ENCODE measurements at places on chromosomes 1 and 21. TPM values are rescaled to one million over a fixed set of nuclear protein-coding genes. Genes with fewer than 3 reads are reported as not detected.
A peak's percentile ranks its signal among the peaks of the same experiment; 100 is the strongest.

ATP1A4 gene
- not detected for total RNA-seq

LRRC53 gene
- total RNA-seq, result not detected

- no peak for DNase-seq
- H3K27ac ChIP-seq, result no peak overlapping the region
- no peaks in the 10 kb centered on the region for H3K36me3 ChIP-seq
- H3K4me1 ChIP-seq, result peaks cover 2% of the 10 kb centered on the region
- no peak overlapping the region for H3K4me3 ChIP-seq
Measured at GRCh38 chr1:40607921-40608320, 57.6 kb downstream of the RIMS3 start.

NAXE gene
- 48.5 TPM for total RNA-seq

DNA sequence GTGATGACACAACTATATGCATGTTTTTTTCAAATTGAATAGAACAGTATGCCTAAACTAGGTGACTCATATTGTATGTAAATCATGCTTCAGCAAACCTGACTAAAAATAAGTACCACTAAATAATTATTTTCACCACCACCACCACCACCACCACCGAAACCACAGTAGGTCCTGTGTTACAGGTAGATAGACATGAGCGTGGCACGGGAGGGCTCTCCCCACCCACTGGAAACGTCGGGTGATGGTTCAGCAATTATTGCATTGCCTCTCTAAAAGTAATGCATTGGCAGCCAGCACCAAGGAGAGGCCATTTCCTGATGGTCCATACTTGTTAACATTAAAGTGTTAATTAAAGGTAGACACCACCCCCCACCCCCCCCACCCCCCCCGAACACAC is 297.0 kb upstream of the NCAM2 start:
- no peaks in the 10 kb centered on the region for H3K27me3 ChIP-seq
- H3K4me3 ChIP-seq, result no peak overlapping the region
- H3K27ac ChIP-seq, result no peak overlapping the region
- no peak for DNase-seq

DNA sequence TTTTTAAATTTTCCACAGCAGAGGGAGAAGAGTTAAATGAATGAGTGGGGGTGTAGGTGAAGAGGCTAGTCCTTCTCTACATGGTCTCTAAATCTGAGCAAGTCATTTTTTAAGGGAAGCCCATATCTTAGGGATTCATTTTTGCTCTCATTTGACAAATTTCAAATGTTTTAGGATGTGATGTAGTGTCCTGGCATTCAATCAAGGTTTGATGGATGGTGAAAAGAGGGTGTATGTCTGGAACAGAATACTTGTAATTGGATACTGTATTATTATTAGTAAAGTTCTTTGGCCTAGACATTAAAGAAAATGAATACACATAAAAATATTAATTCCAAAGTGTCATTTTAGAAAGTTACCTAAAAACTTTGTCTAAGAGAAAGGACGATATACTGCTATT is 167.8 kb upstream of the PTBP2 start:
- no peak overlapping the region for H3K4me3 ChIP-seq
- DNase-seq, result no peak
- H3K27ac ChIP-seq, result no peak overlapping the region
- peaks cover 4% of the 10 kb centered on the region for H3K4me1 ChIP-seq
- no peaks in the 10 kb centered on the region for H3K36me3 ChIP-seq

AURKAIP1 gene
- total RNA-seq, result 135 TPM

- H3K27ac ChIP-seq, result no peak overlapping the region
- no peaks in the 10 kb centered on the region for H3K36me3 ChIP-seq
- peaks cover 10% of the 10 kb centered on the region for H3K4me1 ChIP-seq
- no peaks in the 10 kb centered on the region for H3K27me3 ChIP-seq
- H3K4me3 ChIP-seq, result no peak overlapping the region
Measured at GRCh38 chr1:203142684-203143408, 15.3 kb downstream of the ADORA1 start.

- no peak overlapping the region for H3K4me3 ChIP-seq
- H3K36me3 ChIP-seq, result peaks cover 21% of the 10 kb centered on the region
- no peak for DNase-seq
- no peaks in the 10 kb centered on the region for H3K27me3 ChIP-seq
- no peak overlapping the region for H3K27ac ChIP-seq
Measured at GRCh38 chr1:215617979-215618378, 50.9 kb downstream of the KCTD3 start.

DNA sequence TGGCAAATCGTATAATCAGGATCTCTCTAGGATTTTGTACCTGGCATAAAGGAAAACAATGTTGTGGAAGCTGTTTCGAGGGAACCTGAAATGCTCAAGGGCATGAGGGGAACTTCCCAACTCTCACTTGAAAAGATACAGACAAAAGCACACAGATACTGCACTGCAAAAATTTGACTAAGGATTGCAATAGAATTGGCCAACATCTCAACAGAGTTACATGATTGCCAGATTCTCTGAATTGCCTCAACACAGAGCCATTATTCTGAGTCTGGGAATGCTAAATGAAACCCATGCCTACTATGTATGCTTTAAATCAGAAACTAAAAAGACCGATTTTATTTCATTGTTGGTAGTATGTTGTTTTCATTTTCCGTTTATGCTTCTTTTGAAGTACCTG is 16.0 kb downstream of the KRTAP19-8 start:
- no peak overlapping the region for H3K27ac ChIP-seq
- H3K36me3 ChIP-seq, result no peaks in the 10 kb centered on the region
- H3K4me1 ChIP-seq, result no peaks in the 10 kb centered on the region
- H3K4me3 ChIP-seq, result no peak overlapping the region

GRCh38 chr1:153963850-153964331 is 554 bp upstream of the SLC39A1 start:
- peak overlapping the region; percentile 83 for H3K4me3 ChIP-seq
- H3K4me1 ChIP-seq, result peaks cover 36% of the 10 kb centered on the region
- peak overlapping the region; percentile 90 for H3K27ac ChIP-seq
- peak; percentile 58 for DNase-seq
- H3K36me3 ChIP-seq, result no peaks in the 10 kb centered on the region
- H3K27me3 ChIP-seq, result no peaks in the 10 kb centered on the region

DNA sequence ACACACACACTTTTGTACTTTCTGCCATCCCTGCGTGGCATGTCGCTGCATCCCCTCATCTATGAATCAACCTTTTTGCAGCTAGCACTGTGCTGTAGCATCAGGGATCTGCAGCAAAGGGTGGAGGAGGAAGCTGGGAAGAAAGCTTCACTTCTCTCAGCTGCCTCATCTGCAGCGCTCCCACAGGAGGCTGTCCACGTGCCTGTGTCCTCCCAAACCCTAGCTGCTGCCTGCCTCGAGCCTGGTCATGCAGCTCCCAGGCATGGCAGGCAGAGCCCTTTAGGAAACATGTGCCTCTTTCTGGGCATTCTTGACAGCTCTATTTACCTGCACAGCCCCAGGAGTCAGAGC is 262.1 kb upstream of the SGIP1 start:
- DNase-seq, result peak; percentile 27
- peaks cover 12% of the 10 kb centered on the region for H3K4me1 ChIP-seq
- peak overlapping the region; percentile 82 for H3K27ac ChIP-seq
- H3K4me3 ChIP-seq, result peak overlapping the region; percentile 24
- H3K27me3 ChIP-seq, result no peaks in the 10 kb centered on the region

GRCh38 chr1:93751377-93752250 is 70.0 kb upstream of the BCAR3 start:
- H3K4me3 ChIP-seq, result no peak overlapping the region
- H3K27me3 ChIP-seq, result no peaks in the 10 kb centered on the region
- no peak for DNase-seq
- H3K4me1 ChIP-seq, result peaks cover 17% of the 10 kb centered on the region
- H3K36me3 ChIP-seq, result no peaks in the 10 kb centered on the region
- H3K27ac ChIP-seq, result no peak overlapping the region

- H3K4me3 ChIP-seq, result no peak overlapping the region
- DNase-seq, result no peak
- H3K4me1 ChIP-seq, result no peaks in the 10 kb centered on the region
- no peak overlapping the region for H3K27ac ChIP-seq
- H3K27me3 ChIP-seq, result no peaks in the 10 kb centered on the region
- H3K36me3 ChIP-seq, result no peaks in the 10 kb centered on the region
Measured at GRCh38 chr1:36731226-36732014, 248.7 kb upstream of the CSF3R start.

PGLYRP3 gene
- total RNA-seq, result not detected

DNA sequence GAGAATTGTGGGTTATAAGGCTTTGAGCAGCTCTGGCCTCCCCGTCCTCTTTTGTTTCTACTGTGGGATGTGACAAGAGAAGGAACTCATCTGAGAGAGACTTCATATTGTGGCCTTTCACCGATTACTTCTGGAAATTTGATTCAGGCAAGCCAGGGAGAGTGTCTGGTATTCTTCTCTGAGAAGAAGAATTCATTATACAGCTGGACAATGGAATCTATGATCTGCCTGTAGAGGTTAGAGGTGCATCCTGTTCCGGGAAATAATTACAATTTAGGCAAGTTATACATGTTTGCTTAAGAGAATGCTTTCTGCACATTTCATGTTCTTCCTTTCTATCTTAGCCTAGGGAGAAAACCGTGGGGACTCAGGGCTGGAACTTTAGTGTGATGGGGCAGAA is 12.8 kb upstream of the RNU1-2 start:
- peaks cover 32% of the 10 kb centered on the region for H3K27me3 ChIP-seq
- no peak overlapping the region for H3K4me3 ChIP-seq
- DNase-seq, result no peak

- H3K4me3 ChIP-seq, result no peak overlapping the region
- no peaks in the 10 kb centered on the region for H3K27me3 ChIP-seq
- peaks cover 19% of the 10 kb centered on the region for H3K4me1 ChIP-seq
- no peaks in the 10 kb centered on the region for H3K36me3 ChIP-seq
- DNase-seq, result peak; percentile 94
Measured at GRCh38 chr1:38221006-38221649, 174.5 kb upstream of the POU3F1 start.

KANK4 gene
- 14.5 TPM for total RNA-seq

ADAMTS5 gene
- 14.1 TPM for total RNA-seq

ANGPTL1 gene
- 5.7 TPM for total RNA-seq

PTGS2 gene
- 2.5 TPM for total RNA-seq

DNA sequence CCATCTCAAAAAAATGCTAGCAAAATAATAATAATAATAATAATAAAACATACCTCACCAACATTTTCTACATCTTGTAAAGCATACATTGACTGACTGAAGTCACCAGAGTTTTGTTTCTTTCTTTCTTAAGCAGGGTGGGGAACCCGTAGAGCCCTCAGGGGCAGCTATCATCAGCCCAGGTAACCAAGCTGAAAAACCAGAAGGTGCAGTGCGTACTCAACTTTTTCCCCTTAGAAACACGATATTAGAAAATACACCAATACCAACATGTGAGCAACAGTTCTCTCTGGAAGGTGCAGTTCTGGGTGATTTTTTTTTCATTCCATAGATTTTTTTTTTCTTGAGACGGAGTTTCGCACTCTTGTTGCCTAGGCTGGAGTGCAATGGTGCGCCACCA is 54.3 kb upstream of the LGALS8 start:
- no peaks in the 10 kb centered on the region for H3K36me3 ChIP-seq
- no peak overlapping the region for H3K4me3 ChIP-seq
- no peak for DNase-seq
- H3K27me3 ChIP-seq, result no peaks in the 10 kb centered on the region
- no peak overlapping the region for H3K27ac ChIP-seq
- no peaks in the 10 kb centered on the region for H3K4me1 ChIP-seq

DNA sequence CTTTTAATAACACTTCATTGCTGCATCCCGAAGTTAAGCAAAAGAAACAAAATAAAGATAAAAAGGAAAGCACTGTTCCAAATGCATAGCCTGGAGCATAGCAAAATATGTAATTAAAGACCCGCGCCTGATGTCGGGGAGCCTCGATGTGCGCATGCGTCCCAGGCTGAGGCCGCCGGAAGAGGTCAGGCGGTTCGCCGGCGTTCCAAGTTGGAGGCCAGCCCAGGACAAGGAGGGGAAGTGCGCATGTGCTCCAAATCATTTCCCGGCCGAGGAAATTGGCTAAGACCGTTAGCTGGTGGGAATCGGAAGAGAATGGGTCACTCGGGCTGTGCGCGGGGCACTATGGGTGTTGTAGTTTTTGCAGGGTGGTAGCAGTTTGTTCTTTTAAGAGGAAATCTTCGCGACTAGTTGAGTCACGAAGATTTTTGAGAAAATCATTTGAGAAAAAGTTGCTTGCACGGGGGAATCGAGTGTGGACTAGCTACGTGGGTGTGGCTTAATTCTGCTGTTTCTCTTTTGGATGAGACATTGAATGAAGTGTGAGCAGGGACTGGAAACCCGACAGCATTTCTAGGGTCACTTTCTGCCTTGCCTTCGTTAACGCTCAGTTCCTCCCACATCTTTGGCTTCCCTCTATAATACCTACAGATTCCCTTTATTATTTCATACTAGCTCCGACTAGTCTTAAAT is 31.0 kb upstream of the CD1D start:
- H3K4me3 ChIP-seq, result peak overlapping the region; percentile 52

DNA sequence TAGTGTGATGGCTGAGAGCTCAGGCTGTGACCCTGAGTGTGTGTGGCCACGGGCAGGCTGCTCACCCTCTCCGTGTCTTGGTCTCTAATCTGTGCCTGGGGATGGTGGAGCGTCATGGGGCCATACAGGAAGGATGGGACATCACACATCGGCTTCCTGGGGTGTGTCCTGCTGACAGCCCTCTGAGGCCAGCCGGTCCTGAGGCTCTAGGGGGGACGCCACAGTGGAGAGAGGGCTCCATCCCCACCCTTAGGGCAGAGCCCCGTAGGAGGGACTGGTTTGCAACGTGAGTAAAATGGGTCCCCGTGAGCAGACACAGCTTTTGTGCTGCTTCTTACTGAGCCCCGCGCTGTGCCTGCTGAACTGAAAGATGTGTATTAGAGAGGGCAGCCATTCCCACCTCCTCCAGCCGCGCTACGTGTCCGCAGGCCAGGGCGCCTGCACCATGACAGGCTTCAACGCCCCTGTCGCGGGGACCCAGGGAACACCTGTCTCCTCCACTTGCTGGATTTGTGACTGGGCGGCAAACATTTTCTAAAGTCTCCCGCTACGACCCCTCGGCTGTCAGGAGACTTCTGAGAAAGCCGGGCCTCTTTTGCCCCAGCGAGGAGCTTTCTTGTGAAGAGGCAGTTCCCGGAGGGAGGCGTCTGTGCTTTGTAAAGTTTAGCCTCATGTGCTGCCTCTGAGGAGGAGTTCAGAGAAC is 8.1 kb downstream of the COL18A1 start:
- DNase-seq, result no peak
- no peaks in the 10 kb centered on the region for H3K36me3 ChIP-seq
- no peak overlapping the region for H3K27ac ChIP-seq
- H3K4me3 ChIP-seq, result no peak overlapping the region
- H3K27me3 ChIP-seq, result no peaks in the 10 kb centered on the region

DNA sequence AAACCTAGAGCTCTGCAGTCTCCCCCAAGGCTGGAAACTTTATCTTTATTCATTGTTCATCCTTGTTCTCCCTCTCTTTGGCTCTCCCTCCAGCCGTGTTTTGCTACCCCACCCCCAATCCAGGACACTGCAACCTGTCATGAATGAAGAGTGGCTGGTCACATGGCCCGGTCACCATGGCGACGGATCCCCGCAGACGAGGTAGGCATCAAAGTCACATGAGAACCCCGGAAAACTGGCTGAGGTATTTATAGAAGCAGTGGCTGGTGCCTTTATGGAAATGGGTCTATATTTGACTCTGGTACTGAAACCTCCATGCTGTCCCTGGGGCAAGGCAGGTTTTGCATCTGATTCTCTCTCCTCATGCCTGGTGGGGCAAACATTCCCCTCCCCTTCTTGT is 13.4 kb upstream of the SLC6A17 start:
- no peak for DNase-seq
- no peak overlapping the region for H3K4me3 ChIP-seq
- H3K4me1 ChIP-seq, result no peaks in the 10 kb centered on the region
- H3K27ac ChIP-seq, result no peak overlapping the region

Measured in astrocyte (in vitro differentiated cells and primary cell).